Renal cortical epithelial cell (primary cell): ENCODE measurements at places on chromosomes 11 and 22. TPM values are rescaled to one million over a fixed set of nuclear protein-coding genes. Genes with fewer than 3 reads are reported as not detected.

The PHOX2A gene
- total RNA-seq = not detected in 2 replicates

The RASGRP2 gene
- 0.05 TPM in 1 of 2 replicates, not detected in the other for total RNA-seq

The LRRC56 gene
- total RNA-seq = 0.17 and 2.0 TPM in 2 replicates

The SOX6 gene
- 0.17 and 12.1 TPM in 2 replicates for total RNA-seq

The CHST1 gene
- 0.10 TPM in 1 of 2 replicates, not detected in the other for total RNA-seq

DNA sequence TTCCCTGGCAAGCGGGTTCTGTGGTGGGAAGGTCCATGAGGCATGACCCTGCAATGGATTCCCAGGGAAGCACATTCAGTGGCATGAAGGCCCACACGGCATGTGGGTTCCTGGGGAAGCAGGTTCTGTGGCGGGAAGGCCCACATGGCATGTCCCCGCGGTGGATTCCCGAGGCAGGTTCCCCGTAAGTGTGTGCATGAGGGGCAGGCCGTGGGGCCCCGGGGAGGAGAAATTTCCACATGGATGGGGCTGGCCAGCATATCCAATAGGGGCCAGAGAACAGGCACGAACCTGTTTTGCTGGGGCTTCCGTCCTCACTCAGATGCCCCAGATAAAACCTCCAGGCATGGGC, 83.7 kb downstream of the PHF21B start:
- DNase-seq = no peak

DNA sequence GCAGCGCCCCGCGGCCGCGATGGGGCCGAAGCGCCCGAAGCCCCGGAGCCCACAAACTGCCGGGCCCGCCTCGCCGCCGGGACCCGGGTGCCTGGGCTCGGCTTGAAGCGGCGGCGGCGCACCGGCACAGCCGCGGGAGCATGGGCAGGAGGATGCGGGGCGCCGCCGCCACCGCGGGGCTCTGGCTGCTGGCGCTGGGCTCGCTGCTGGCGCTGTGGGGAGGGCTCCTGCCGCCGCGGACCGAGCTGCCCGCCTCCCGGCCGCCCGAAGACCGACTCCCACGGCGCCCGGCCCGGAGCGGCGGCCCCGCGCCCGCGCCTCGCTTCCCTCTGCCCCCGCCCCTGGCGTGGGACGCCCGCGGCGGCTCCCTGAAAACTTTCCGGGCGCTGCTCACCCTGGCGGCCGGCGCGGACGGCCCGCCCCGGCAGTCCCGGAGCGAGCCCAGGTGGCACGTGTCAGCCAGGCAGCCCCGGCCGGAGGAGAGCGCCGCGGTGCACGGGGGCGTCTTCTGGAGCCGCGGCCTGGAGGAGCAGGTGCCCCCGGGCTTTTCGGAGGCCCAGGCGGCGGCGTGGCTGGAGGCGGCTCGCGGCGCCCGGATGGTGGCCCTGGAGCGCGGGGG, 346 bp downstream of the FJX1 start:
- DNase-seq = no peak

DNA sequence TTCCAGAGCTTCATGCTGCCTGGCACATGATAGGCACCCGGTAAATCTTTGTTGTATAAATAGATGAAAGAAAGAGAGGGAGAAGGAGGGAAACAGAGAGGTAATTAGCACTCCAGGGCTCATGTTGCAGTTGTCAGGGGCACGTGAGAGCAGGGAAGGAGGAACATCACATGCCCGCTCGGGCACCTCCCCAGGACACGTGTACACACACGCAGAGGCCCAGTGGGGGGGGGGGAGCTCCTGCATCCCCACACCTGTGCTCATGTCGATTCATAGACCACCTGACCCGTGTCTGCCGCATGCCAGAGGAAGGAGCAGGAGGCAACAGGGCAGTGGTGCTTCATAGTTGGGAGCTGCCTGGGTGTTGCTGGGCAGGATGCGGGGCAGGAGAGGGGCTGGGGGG, 37.1 kb upstream of the NNMT start:
- no peak for DNase-seq

GRCh38 chr11:9428706-9429105, 32.1 kb upstream of the ZNF143 start:
- DNase-seq = no peak

- DNase-seq = no peak
Measured at GRCh38 chr22:32587449-32587848, 112.8 kb downstream of the FBXO7 start.
